ENCODE measurements at places on chromosomes 3 and 15. TPM values are rescaled to one million over a fixed set of nuclear protein-coding genes. Genes with fewer than 3 reads are reported as not detected.

The PDZRN3 gene
- total RNA-seq: 18.2 TPM

The CHRD gene
- 0.84 TPM for total RNA-seq

The GOLGA8G gene
- total RNA-seq: not detected

The ZSCAN29 gene
- total RNA-seq: 15.4 TPM

DNA sequence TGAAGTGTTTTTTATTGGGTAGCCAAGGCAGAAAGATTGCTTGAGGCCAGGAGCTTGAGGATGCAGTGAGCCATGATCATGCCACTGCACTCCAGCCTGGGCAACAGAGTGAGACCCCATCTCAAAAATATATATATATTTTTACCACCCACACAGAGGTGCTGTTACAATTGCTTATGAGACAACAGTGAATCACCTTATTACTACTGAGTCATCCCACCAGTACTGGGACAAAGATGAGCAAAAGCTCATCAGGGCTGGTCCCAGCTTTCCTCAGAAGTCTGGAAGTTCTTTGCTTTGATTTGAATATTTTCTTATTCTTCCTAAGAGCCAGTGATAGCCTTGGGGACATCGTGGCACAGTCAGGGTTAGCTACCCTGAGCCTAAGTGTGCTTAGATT is 207.7 kb downstream of the SOX2 start:
- ATAC-seq: peak; percentile 43

The RASGRF1 gene
- 0.12 TPM for total RNA-seq

DNA sequence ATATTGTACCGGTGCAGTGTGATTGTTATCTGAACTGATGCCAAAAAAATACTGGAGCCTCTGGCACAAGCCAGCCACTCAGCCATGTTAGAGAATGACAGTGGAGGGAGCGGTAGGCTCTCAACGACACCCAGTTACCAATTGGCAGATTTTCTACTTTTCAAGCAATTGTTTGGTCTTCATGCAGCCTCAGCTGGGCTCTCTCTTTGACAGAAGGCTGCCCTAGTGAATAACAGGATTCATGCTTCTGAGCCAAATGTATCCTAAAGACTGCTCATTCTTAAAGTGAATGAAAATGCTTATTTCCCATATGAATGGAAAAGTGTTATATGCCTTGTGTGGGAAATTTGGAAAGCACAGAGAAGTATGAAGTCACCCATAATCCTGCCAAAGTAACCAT is 261.2 kb upstream of the TRIM42 start:
- no peak for ATAC-seq

The LINGO1 gene
- total RNA-seq: 0.32 TPM

GRCh38 chr3:79406175-79406574 is 361.6 kb downstream of the ROBO1 start:
- ATAC-seq: no peak

DNA sequence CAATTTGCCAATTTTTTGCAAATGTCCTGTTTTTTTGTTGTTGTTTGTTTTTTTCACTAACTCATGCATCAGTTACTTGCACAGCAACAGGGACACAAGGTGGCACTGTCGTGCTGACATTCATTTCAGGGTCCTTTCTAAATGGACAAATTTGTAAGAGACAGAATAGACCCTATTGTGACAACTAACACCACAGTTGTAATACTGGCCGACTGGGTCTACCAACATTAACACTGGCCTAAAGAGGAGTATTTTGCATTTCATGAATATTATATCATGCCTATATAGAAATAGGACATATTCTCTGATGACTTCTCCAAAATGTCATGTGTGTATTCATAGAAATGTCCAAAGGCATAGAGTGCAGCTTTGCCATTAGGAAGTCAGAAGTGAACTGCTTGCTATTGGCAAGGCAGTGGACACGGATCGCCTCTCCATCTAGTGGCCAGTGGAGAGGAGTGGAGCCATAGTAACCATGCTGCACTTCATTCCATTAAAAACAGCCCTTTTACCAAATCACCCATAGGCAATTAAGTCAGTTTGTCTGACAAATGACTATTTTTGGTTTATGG is 54.8 kb downstream of the ZBTB20 start:
- ATAC-seq: peak; percentile 57

- peak; percentile 78 for ATAC-seq
Observed at GRCh38 chr3:58666683-58667082, at the start of gene FAM3D. Gene FAM3D (minus strand): TSS chr3:58666774. CDS start chr3:58655563, 11,211 bp downstream.

GRCh38 chr15:92394309-92395097 is 822 bp downstream of the ST8SIA2 start:
- no peak for ATAC-seq

DNA sequence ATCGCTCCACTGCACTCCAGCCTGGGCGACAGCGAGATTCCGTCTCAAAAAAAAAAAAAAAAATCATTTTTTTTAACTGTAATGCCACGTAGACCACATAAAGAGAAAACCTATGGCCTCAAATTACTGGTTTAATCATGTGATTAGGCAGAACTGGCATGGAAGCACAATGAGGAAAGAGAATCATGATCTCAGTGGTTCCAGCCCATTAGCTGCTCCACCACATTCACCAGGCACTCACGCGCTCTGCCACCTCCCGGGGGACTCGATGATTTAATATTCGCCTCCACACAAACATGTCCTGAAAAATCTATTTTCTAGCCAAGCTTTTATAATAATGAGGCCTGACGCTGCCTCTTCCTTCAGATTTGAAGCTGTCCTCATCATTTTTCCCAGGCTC is 204.7 kb downstream of the TBL1XR1 start:
- no peak for ATAC-seq

GRCh38 chr3:37540786-37541185 is 320.9 kb upstream of the CTDSPL start:
- peak; percentile 66 for ATAC-seq

The CCR5 gene
- 0.28 TPM for total RNA-seq

The TMEM43 gene
- 55.7 TPM for total RNA-seq

GRCh38 chr3:50600141-50600753 is 11.3 kb downstream of the CISH start:
- no peak for ATAC-seq

GRCh38 chr3:196192524-196193051 is 18.6 kb downstream of the ZDHHC19 start:
- peak; percentile 40 for ATAC-seq

DNA sequence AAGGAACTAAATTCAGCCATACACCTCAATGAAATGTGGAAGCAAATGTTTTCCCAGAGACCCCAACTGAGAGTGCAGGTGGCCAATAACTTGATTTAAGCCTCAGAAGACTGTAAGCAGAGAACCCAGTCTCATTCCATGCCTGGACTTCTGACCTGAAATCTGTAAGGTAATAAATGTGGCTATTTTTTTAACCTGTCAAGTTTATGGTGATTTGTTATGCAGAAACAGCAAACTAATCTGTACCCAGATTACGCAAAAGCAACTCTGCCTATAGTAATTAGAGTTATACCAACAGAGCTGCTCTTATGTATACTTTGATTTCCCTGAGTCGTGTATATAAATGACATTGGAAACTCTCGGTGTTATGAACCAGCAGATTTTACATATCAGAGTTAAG is 534.0 kb upstream of the NAALADL2 start:
- ATAC-seq: no peak

DNA sequence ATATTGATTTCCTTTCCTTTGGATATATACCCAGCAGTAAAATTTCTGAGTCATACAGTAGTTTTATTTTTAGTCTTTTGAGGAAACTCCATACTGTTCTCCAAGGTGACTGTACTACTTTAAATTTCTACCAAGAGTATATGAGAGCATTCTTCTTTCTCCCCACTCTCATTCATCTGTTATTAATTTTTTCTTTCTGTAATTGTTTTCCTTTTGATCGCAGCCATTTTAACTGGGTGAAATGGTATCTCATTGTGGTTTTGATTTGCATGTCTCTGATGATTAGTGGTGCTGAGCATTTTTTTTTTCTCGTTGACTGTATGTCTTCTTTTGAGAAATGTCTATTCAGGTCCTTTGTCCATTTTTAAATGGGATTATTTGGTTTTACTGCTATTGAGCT is 18.3 kb upstream of the VGLL3 start:
- no peak for ATAC-seq

The ITIH1 gene
- total RNA-seq: 0.12 TPM

- no peak for ATAC-seq
Observed at GRCh38 chr3:21273259-21274025, 477.6 kb downstream of the ZNF385D start.

The VPS13C gene
- total RNA-seq: 13.3 TPM

The SEC62 gene
- total RNA-seq: 37.0 TPM

The MRPS11 gene
- total RNA-seq: 42.7 TPM

GRCh38 chr3:119937229-119937628 is 155.3 kb downstream of the NR1I2 start:
- ATAC-seq: no peak

The SPESP1 gene
- total RNA-seq: 0.52 TPM

- no peak for ATAC-seq
Observed at GRCh38 chr3:111700054-111700453, 104.9 kb upstream of the ZBED2 start.

- ATAC-seq: peak; percentile 88
Observed at GRCh38 chr3:122021811-122022401, at the start of gene ILDR1. Gene ILDR1 (minus strand): TSS chr3:122022247. CDS start chr3:122022077, 170 bp downstream.

The ANKRD34C gene
- total RNA-seq: not detected

The ZNF619 gene
- total RNA-seq: 3.6 TPM

DNA sequence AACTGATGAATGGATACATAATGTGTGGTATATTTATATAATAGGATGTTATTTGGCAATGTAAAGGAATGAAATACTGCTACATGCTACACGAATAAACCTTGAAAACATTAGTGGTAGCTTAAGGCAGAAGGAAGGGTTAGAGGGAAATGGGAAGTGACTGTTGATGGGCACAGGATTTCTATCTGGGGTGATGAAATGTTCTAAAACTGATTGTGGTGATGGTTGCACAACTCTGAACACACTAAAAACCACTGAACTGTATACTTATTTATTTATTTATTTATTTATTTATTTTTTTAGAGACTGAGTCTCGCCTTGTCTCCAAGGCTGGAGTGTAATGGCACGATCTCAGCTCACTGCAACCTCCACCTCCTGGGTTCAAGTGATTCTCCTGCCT is 24.8 kb upstream of the SHISA5 start:
- ATAC-seq: no peak

The CKMT1A gene
- 63.2 TPM for total RNA-seq

- no peak for ATAC-seq
Observed at GRCh38 chr3:132267391-132267993, 49.7 kb upstream of the ACP3 start.

The OSTN gene
- total RNA-seq: not detected

DNA sequence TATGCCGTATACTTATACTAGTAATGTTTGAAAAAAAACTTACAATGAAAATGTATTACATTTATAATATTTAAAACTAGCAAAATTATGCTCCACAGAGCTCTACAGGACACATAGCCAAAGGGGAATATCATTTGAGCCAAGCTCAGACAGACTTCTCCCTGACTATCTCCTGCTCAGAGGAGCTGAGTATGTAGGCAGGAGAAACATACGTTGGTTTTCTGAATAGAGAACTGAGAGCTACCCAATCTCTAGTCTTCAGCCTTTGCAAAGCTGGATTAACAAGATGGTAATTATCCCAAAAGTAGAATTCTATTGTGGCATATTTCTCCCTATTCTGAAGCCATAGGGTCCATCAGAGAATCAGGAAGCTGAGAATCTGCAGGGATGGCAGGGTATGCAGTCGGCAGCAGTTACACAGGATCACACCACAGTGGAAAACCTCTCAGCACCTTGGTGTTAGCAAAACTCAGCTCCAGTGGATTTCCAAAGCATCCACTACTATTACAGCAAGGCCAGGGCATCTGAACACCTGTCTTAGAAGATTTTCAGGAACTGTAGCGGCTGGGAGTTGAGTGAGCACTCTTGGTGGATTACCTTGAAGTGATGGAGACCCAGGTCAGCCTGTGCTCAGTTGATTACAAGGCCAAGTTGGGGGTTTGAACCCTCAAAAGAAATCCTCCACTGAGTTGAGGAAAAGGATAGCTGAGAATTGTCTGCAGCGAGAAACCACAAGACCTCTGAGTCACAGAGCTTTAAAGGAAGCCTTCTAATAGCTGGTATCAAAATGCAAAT is 30.1 kb downstream of the GPR15 start:
- no peak for ATAC-seq

The DPPA2 gene
- total RNA-seq: not detected

The GLCE gene
- 16.0 TPM for total RNA-seq

- ATAC-seq: no peak
Observed at GRCh38 chr3:79937567-79937966, 169.8 kb upstream of the ROBO1 start.

The NR2E3 gene
- total RNA-seq: 0.56 TPM

DNA sequence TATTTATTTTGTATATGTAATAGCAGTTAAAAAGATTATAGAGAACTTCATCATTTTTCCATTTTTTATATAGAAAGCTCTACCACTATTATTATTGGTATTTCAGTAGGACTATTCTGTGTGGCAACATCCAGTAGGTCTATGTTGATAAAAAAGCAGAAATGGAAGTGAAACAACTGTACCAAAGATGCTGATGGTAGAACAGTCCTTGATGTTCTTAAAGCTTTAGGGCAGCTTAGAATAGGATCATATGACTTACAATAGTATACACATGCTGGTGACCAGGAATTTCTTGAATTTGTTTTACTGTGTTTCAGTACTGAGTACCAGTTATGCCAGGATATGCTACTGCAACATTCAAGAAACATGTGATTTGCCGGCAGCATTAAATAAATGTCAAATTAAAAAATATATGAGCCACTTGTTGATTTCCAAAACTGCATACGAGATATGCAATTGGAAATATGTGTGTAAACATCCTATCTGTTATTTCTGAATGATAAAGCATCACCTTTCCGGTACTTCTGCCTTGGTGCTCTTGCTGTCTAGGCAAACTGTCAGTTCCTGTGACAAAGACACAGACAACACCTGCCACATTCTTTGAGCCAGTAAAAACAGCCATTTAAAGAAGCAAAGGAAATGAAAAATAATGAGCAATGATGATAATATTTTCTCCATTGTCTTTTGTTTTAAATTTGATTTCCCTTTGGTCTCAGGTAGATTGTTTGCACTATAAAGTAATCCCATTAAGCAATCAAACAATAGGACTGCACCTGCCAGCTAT is 649.2 kb downstream of the ZPLD1 start:
- ATAC-seq: no peak

The ILDR1 gene
- 6.3 TPM for total RNA-seq

GRCh38 chr3:37963016-37963415 is 27.6 kb upstream of the VILL start:
- no peak for ATAC-seq

DNA sequence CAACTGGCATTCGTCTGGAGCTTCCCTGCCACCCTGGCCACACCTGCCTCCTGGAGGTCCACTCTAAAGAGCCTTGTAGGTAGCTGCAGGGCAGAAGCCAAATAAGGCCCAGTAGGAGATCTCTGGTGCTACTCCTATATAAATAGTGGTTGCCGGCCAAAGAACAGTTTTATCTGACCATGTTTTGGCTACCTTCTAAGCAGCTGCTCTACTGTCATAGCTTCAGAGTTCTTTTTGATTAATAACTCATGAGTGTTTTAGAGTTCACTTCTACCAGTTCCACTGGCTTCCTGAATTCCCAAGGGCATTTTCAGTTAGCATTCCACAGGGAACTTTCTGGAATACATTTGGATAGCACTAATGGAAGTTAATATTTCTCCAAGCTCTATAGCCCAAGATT is 154.6 kb downstream of the B3GALNT1 start:
- ATAC-seq: no peak

The SCN5A gene
- not detected for total RNA-seq

Data from esophagus mucosa (tissue), 1 donor.